ENCODE measurements at places on chromosomes 7 and 10.

GRCh38 chr10:123577921-123578461 is 88.2 kb upstream of the GPR26 start:
- no peak for DNase-seq

DNA sequence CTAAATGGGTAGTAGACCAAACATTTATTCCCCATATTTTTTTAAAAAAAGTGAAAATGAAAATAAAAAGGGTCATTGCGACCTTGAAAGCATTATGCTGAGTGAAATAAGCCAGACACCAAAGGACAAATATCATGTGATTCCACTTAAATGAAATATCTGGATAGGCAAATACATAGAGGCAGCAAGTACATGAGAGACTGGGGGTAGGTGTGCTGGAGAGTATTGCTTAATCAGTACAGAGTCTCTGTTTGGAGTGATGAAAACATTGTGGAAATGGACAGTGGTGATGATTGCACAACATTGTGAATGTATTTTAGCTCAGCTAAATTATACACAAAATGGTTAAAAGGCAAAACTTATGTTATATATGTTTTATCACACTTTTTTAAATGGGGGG is 169.4 kb downstream of the AKR1D1 start:
- no peak for DNase-seq

- DNase-seq, result no peak
Observed at GRCh38 chr10:118662228-118663035, 67.0 kb upstream of the PRLHR start.

- DNase-seq, result no peak
Observed at GRCh38 chr10:47266602-47267001, 33.4 kb upstream of the GDF10 start.

DNA sequence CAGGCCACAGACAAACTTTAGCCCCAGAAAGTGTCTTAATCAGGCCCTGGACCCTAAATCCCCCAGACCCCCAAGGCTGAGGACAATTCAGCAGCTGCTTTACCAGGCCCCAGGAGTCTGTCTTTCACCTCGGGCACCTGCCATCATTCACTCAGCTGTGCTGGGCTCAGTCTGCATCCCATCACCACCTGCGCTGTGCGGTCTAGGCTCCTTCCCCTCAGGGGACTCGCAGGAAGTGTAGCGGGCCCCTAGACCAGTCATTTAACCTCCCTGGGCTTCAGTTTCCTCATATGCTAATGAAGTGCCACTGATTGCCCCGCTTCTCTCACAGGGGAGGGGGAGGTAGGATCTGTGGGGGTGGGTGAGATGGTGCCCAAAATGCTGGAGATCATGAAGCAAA is 76.4 kb upstream of the ZMIZ1 start:
- DNase-seq, result no peak

DNA sequence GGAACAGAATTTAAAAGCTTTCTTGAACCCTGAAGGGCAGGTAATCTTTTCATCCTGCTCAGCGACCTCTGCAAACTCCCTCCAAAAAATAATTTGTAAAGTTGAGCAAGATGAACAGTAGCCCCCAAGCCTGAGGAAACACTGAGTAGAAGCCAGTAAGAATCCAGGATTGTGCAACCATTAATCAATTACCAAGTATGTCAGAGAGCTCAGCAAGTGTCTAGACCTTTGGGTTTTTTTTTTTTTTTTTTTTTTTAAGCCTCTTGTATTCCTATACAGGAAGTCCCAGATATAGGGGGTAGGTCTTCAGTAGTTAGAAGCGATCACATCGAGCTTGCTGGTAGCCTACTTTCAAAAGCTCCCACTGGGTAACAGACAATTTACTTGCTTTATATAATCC is 155.2 kb downstream of the DGKI start:
- DNase-seq, result no peak

- DNase-seq, result no peak
Observed at GRCh38 chr7:135098391-135098790, 49.5 kb upstream of the TMEM140 start.

- no peak for DNase-seq
Observed at GRCh38 chr10:31926765-31927564, 1.7 kb downstream of the ARHGAP12 start.

GRCh38 chr7:85081846-85082245 is 105.0 kb downstream of the SEMA3D start:
- no peak for DNase-seq
